ENCODE measurements at places on chromosomes 16 and 17. TPM values are rescaled to one million over a fixed set of nuclear protein-coding genes. Genes with fewer than 3 reads are reported as not detected.

Gene UTS2R
- not detected for polyA plus RNA-seq

Gene GRB7
- polyA plus RNA-seq: 2.9 TPM

Gene CHST6
- 0.22 TPM for polyA plus RNA-seq

Gene SEPTIN12
- polyA plus RNA-seq: not detected

Gene AOC3
- polyA plus RNA-seq: 18.0 TPM

Gene RNF112
- 8.1 TPM for polyA plus RNA-seq

Gene KRTAP4-9
- polyA plus RNA-seq: not detected

Gene DHRS7B
- 48.6 TPM for polyA plus RNA-seq

Gene ACBD4
- 4.2 TPM for polyA plus RNA-seq

- no peak for DNase-seq
These were observed 284.5 kb downstream of the CBLN1 start for GRCh38 chr16:48997081-48997615.

- no peak for DNase-seq
These were observed 174.8 kb downstream of the UTP18 start for GRCh38 chr17:51435171-51435552.

DNA sequence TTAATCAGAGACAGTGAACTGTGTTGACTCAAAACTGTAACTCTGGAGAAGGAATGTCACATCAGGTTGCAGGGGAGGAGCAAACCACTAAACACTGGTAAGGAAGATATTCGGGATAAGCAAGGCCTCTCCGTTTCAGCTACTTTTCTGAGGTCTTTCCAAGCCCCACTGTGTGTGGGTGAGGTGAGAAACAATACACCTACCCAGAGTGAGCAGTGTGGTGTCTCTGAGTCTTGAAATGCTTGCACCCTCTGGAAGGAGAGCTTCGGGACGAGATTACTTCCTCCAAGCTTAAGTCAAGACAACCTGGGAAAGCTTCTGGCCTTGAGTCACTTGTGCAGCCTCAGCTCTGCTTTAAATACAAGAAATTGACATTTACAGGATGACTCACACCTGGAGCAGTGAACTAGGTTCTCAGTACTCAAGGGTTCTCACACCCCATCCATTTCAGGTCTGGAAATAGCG, 2.5 kb upstream of the MAP3K14 start:
- no peak for DNase-seq

- peak; percentile 73 for DNase-seq
These were observed 18.5 kb downstream of the PLLP start for GRCh38 chr16:57265850-57266530.

DNA sequence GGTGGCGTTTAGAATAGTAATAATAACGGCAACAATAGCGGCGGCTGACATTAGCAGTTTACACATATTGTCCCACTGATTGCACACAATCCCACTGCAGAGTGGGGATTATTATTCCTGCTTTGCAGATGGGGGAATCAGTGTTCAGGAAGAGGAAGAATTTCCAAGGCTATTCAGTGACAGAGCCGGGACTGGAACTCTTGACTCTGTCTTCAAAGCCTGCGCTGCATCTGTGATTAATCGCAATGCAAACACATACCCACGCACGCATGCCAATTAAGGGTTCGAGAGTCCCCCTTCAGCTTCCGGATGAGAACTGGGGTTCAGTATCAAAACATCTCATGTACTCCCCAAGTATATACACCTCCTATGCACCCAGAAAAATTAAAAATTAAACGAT, 29.2 kb downstream of the TMEM186 start:
- no peak for DNase-seq

DNA sequence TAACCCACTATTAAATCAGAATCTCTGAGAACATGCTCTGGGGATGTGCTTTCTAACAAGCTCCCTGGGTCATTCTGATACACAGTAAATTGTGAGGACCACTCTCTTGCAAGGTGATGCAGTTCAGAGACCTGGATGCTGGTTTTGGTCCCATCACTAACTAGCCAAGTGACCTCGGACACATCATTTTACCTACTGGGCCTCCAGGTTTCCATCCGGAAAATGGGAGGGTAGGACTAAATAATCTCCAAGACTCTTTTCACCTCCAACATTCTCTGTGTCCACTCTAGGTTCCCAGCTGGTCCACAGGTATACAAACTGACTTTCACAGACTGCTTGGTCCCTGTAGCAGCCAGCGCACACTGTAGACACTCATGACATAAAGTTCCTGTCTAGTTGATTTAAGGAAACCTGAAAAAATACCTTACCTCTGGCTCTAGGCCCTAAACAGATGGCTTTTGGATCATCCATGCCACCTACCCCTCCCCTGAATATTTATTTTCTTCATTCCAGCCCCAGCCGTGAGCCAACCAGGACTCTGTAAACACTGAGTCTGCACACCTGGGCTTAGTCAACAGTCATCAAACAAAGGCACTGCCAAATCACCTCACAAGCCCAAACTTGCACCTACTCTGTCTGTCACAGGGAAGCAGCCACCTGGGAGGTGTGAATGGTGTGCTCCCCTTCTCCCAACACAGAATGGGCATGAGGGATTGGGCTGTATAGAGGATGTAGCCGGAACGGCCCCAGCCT, 51.3 kb upstream of the MRPS23 start:
- no peak for DNase-seq

GRCh38 chr17:20072692-20072992, 63.5 kb downstream of the SPECC1 start:
- no peak for DNase-seq

- DNase-seq: no peak
These were observed 7.7 kb downstream of the ZNF207 start for GRCh38 chr17:32357615-32358014.

GRCh38 chr17:9566067-9566466, 9.6 kb downstream of the STX8 start:
- DNase-seq: no peak

GRCh38 chr17:35088356-35088880, 24.9 kb upstream of the RFFL start:
- DNase-seq: peak; percentile 43

DNA sequence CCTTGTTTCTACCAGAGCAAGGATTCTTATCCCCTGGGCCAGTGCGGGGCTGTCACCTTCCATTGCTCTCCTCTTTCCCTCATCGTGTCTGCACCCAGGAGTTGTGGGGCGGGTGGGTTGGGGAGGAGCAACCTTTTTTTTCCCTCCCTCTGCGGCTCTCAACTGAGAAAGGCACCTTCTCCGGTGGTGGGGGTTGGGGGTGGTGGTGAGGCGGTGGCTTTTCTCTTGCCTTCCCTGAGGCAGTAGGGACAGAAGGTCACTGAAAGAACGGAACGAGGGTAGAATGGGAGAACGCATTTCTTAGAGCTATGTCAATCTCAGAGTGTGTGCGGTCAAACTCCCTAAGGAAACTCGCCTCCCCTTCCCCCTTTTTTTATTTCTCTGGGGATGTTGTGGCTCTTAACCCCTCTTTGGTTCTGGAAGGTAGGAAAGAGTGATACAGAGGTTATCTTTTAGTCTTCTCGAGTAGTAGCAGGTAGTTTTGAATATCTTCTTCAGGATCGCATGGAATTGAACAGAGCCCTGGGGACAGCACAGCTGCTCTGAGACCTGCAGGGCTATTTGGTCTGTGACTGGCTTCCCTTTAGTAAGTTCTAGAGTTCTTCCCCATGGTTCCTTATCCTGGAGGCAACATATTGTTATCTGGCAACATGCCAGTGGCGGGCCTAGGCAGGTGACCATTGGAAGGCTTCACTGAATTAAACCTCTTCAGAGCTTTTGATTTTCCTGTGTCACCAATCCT, 994 bp downstream of the CLTC start:
- peak; percentile 35 for DNase-seq

DNA sequence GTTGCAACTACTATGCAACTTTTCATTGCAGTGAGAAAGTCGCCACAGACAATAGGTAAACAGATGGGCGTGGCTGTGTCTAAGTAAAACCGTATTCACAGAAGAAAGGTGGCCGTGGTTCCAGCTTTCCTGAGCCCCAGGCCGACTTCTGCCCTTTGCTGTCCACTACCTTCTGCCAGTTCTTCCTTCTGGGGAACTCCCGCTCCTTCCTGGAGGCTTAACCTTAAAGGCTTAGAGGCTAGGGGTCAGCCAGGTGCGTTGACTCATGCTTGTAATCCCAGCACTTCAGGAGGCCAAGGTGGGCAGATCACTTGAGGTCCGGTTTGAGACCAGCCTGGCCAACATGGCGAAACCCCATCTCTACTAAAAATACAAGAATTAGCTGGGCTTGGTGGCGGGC, 2.1 kb upstream of the SEPTIN12 start:
- DNase-seq: no peak

- DNase-seq: no peak
These were observed 91.2 kb upstream of the IRX6 start for GRCh38 chr16:55232822-55233221.

DNA sequence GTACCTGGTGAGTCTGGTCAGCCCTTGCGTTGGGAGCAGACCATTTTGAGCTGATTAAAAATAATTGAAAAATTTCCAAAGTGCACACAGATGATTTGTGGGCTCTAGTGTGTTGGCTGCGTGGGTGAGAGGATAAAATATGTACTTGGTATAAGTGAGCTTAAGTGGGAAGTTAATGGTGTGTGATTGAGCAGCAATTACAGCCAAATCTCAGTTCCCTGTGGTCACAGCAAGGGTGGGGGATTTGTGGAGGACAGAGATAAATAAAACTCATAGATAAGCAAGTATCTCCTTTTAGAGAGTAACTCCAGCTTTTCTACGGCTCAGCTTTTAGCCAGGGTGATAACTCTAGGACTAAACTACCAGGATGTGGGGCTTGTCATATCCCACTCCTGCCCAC, 390.4 kb downstream of the UTP18 start:
- DNase-seq: no peak

- no peak for DNase-seq
These were observed 26.2 kb downstream of the ABCC3 start for GRCh38 chr17:50660887-50661345.

GRCh38 chr16:1262210-1262845, 6.5 kb downstream of the TPSD1 start:
- no peak for DNase-seq

- no peak for DNase-seq
These were observed 20.6 kb downstream of the MAP3K14 start for GRCh38 chr17:45296003-45296832.

DNA sequence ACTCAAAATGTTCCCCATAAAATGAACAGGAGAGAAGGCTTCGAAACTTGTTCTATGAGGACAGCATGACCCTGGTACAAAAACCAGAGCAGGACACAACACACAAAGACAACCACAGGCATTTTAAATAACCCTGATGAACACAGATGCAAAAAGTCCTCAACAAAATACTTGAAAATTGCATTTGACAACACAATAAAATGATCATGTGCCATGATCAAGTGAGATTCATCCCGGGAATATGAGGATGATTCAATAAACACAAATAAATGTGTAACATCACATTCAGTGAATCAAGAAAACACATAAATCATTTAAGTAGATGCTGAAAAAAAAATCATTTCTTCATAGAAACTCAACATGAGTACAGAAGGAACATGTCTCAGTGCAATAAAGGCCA, 208.4 kb upstream of the WSB1 start:
- no peak for DNase-seq

DNA sequence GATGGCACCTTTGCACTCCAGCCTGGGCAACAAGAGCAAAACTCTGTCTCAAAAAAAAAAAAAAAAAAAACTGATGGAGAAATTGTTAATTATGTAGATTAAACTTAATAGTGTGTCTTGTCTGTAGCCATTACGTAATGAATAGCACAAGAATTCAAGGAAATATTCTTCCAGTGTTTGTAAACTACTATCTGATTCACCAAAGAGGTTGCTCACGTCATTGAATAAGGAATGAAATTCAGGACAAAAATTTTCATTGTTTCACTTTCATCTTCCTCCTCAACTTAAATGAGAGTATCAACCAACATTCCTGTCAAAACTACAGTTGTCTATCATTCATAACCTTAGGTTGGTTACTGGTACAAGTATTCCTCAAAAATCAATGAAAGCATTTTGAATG, 30.7 kb upstream of the MYO18A start:
- DNase-seq: no peak

GRCh38 chr16:85101956-85102630, 10.2 kb downstream of the CIBAR2 start:
- no peak for DNase-seq

DNA sequence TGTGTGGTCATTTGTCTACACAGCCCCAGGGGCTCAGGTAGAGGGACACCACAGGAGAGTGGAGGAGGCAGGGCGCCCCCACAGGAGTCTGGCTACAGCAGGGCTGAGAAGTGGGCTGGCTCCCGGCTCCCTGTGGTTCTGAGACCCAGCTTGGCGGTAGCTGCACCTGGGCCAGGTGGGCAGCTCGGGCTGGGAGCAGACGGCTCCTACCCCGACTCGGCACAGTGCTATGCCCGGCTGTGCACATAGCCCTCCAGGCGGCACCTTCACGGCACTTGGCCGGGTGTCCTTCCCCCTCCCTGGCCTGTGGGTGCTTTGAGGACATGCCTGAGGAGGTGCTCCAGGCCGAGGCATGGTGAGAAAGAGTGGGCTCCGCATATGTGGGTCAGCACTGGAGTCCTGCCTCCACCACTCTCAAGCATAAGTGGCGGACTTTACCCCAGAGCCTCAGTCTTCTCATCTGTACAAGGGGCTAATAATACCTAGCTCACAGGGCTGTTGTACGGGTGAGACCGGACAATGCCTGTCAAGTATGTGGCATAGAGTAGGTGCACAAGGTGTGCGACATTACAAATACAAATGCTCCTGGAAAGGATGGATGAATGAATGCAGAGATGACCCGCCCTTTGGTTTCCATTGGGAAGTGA, 50.1 kb upstream of the JPH3 start:
- DNase-seq: no peak

Data from heart right ventricle (tissue), 16 donors.